ENCODE measurements at places on chromosomes 1 and 21.

DNA sequence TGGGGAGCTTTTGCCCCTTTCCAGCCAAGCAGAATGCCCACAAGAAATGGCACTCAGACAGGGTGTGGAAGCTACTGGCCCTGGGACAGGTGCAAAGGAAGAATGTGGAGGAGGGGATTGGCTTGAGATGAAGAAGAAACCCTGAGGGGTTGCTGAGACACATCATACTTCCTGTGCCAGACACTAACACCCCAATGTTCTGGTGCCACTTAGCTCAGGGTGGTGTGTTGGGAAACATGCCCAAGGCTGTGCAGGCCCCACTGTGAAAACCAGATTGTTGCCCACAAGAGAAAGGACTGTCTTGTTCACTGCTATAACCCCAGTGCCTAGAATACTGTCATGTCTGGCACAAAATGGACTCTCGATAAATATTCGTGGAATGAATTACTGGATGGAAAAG lies 9.9 kb upstream of the PAQR6 start:
- DNase-seq, result no peak

GRCh38 chr1:55209247-55209646 lies 5.9 kb downstream of the USP24 start:
- no peak for DNase-seq

DNA sequence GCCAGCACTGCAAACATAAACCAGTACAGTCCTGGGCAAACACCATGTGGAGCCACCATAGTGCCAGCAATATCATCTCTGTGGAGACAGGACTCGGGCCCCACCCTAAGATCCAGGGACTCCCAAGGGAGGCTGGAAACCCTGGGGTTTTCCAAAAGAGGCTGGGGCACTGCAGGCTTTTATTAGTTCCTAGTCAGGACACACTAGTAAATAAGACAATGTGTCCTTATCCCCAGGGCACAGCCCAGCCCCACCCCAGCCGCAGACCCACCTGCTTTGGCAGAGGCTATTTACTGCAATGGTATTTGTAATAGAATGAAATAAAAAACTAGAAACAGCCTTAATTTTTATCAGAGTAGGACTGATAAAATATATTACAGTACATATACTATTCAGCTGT lies 486 bp upstream of the GJB3 start:
- no peak for DNase-seq

DNA sequence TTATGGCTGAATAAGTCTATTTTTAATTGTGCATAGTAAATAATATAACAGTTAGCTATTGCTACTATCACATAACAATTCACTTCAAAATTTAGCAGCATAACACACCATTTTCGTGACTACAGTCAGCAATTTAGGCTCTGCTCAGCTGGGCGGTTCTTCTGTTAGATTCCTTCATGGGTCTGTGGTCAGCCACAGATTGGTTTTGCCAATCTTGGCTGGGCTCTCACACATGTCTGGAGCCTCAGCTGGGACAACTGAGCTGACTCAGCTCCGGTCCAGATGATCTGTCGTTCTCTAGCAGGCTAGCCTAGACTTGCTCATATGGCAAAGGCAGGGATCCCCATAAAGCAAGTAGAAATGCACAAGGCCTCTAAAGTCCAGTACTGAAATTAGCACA lies 15.1 kb upstream of the CDC42BPA start:
- DNase-seq, result no peak

GRCh38 chr1:59103457-59103856 lies 193.4 kb upstream of the FGGY start:
- no peak for DNase-seq

- DNase-seq, result no peak
These were observed 317.6 kb upstream of the KAZN start for GRCh38 chr1:14280909-14281308.

- DNase-seq, result no peak
These were observed 2.5 kb downstream of the UCK2 start for GRCh38 chr1:165829888-165830287.

GRCh38 chr1:150072959-150073358 lies 5.4 kb downstream of the VPS45 start:
- no peak for DNase-seq

DNA sequence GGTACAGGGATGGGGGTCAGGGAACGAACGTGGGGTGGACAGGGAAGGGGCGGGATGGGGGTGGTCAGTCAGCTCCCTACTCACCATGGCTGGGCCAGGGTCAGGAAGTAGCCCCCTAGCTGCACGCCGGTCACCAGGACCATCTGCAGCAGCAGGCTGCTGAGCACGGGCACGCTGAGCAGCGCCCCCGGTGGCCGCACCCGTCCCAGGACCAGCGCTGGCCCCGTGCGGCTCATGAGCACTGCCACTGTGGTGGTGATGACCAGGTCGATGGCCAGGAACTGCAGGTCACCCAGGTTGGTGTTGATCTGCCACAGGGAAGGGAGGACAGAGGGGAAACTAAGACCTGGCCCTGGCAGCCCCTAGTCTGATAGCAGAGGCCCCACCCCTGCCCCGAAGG lies 6.5 kb upstream of the MFAP2 start:
- DNase-seq, result no peak

DNA sequence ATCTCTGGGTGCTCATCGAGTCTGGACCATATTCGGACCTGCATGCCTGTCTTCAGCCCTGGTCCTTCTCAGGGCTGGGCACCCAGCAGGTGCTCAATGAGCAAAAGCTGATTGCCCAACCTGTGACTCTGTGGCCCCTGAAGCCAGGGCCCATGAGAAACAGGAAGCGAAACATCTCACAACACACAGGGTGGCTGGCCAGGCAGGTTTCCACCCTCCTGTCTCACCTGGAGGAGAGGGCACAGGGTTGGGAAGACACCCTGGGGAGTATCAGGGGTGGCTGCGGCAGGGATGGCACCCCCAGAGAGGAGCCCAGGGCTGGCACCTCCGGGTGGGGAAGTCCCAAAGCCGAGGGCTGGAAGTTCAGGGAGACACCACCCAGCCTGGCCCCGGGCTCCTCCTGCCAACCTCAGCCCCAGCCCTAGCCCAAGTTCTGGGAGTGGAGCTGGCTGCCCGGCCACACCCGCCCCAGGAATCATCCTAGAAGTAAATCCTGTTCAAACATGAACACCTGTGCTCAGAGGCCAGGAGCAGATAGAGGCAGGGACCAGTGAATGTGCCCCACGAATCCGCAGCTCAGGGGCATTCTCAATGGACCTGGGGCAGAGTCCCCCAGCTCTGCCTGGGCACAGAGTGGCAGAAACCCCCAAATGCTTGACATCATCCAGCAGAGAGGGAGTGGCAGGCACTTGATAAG lies 54.6 kb downstream of the RAP1GAP start:
- DNase-seq, result no peak

DNA sequence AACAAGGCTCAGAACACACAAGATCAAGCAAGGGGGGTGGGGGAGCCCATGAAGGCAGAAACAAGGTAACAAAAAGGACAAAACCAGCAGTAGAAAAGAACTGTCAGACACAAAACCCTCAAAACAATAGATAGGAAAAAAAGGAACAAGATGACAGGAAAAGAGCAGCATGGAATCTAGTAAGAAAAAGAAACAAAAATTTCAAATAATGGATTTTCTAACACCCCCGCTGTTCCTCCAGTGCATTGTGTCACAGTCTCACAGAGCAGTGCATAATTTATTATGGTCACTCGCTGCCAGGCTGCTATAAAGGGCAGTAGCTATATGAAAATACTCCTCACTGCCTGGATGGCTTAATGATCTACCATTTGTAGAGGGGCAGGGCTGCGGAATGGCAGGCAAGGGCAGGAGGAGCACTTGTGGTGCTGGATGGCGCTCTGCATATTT lies 567.9 kb downstream of the DPYD start:
- DNase-seq, result no peak

- no peak for DNase-seq
These were observed 14.3 kb downstream of the HTR6 start for GRCh38 chr1:19678931-19679453.

DNA sequence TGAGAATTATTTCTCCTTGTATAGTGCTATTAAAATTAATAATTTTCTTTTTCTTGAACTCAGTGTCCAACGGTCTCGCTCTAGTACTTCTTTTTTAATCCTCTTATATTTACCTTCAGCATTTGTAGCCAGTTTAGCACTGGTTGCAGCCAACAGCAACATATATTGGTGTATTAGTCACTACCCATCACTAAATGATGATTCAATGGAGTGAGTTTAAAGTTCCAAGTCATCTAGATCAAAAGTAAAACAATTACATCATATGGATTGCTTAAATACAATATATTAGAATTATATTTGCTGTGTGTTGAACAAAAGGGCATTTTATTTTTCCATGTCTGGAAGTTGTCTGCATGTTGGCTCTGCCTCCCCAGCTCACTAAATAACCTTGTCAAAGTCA lies 591.8 kb downstream of the ADGRL2 start:
- DNase-seq, result no peak

- no peak for DNase-seq
These were observed 51.7 kb upstream of the NFASC start for GRCh38 chr1:204818998-204819397.

- DNase-seq, result no peak
These were observed 51.4 kb downstream of the RHBG start for GRCh38 chr1:156420205-156421061.

GRCh38 chr1:54681358-54681757 lies 34.3 kb upstream of the TTC4 start:
- no peak for DNase-seq

DNA sequence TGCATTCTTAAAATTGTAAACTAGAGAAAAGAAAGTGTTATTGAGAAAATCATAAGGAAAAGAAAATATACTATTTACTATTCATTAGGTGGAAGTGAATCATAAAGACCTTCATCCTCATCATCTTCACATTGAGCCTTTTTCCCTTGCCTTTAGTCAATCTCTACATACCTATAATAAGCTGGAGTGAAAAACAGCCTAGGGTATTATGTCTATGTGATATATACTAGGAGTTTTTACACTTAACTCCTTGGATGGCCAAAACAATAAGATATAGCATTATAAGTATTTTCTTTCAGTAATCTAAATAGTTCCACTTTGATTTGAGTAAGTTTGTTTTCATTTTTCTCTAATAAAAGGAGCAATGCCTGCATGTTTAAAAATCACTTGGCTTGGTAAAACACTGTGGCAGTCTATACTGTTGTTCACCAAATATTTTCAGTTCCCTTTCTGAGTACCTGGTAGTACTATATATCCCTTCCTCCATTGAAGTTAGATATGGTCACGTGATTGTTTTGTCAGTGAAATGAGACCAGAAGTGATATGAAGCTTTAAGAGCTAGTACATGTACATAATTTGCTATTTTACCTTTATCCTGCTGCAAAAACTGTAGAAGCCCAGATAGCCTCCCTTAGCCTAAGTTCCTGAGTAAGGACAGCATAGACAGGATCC lies 78.3 kb downstream of the CLEC20A start:
- DNase-seq, result no peak

DNA sequence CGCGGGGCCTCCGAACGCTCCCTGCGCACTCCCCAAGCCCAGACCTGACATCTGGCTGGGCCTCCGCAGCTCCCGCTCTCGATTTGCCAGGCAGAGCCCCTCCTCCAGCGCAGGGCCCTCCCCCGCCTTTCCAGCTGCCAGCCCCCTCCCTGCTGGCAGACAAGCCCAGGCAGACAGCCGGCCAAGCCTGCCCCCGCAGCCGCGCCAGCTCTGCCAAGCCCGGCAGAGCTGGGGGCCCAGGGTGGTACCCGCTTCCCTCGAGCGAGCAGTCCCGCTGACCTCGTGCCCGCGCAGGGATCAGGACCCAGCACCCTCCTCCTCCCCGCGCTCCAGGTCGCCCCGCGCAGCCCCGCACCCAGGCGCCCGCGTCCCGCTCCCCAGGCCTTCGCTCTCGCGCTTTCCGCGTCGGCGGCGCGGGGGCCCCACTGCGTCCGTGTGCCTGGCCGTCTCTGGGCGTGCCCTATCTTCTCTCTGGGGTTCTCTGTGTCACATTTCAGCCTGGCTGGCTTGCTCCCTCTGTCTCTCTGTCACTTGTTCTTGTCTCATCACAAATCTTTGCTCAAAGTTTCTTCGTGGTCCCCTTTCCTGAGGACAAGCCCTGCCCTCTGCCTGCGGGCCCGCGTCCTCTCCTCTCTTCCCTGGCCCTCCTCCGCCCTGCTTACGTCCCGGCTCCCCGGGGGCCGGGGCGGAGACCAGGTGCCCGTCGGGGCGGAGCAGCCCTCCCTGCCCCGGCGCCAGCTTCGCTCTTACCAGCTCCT lies 580 bp downstream of the INKA2 start:
- DNase-seq, result peak; percentile 71

DNA sequence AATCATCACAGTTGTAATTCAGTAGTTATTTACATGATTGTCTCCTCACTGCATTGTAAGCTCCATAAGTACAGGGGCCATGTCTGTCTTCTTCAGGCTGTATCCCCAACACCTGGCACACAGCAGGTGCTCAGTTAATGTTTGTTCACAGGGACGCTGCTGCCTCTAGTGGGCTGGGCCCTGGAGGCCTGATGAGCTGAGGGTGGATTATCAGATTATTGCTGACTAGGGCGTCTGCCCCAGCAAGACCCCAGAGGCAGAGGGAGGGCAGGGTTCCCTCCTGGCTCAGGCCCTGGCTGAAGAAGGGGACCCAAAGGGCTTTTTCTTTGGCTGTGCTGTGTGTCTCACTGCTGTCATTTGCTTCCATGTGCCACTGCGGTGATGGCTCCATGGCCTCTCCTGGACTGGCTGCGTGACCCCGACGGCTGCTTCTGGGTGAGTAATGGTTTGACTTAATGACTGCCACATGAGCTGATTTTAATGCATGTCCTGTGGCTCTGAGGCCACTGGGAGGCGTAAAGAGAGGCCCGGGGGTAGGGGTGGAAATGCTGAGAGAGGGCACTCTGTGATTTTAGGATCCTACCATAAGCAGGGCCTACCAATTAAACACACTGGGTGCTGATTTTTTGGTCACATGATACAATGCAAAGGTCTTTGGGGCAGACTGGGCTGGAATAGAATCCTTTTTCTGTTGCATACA lies 20.8 kb upstream of the EPB41 start:
- DNase-seq, result no peak

GRCh38 chr1:234715252-234716014 lies 105.5 kb upstream of the IRF2BP2 start:
- no peak for DNase-seq

DNA sequence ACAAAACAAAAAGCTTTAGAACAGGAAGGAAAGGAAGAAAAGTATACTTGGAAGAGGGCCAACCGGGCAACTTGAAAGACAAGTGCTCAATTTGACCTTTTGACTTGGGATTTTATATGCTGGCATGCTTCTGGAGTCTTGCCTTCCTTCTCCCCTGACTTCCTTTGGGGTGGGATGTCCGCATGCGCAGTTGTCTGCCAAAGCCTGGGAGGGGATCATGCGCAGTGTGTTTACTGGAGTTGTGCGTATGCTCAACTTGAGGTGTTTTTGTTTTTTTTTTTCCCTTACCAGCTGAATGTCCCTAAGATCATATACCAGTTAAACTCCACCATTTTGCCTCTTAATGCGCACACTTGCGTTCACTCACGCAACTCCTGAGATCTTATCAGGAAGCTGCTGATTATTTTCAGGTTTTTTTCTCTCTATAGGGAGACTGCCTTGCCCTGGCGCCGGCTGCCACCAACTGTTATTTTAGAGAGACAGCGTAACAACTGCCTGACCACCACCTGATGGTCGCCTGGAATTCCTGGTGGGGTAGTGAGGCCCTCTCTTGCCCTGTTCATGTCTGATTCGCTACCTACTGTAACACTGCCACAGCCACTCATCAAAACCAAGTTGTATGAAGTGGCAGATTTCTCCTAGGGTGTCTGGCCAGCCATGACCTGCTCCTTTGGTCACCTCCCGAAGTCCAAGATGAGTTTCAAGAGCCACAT lies 138.7 kb upstream of the ZNF644 start:
- DNase-seq, result no peak
